Right hindlimb (tissue), 1 donor: ENCODE measurements at places on chromosomes 16 and 17.

- no peak for DNase-seq
Measured at GRCh38 chr17:43011728-43012472, 5.3 kb downstream of the IFI35 start.

GRCh38 chr16:87012954-87013938 is 303.9 kb downstream of the C16orf95 start:
- DNase-seq: peak; percentile 75

GRCh38 chr17:68061512-68062313 is 26.2 kb downstream of the KPNA2 start:
- DNase-seq: no peak

DNA sequence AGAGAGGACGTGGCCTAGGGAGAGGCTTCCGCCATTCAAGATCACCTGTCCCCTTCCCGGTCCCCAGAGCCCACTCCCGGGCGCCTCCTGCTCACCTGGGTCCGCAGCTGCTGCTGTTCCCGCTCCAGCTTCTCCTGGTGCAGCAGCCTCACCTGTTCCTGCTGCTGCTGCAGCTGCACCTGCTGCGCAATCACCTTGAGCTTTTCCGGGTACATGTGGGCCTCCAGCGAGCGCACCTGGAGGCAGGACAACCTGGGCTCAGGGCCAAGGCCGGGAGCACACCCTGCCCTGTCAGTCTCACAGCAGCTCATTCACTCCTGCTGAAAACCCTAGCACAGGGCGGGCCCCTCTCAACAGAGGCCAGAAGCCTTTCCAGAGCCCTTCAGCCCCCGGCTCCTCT is 12.5 kb downstream of the TFAP4 start:
- DNase-seq: no peak

- no peak for DNase-seq
Measured at GRCh38 chr17:46742565-46743270, 75.8 kb downstream of the WNT3 start.

- DNase-seq: peak; percentile 10
Measured at GRCh38 chr17:79005063-79005861, 4.3 kb downstream of the CANT1 start.

DNA sequence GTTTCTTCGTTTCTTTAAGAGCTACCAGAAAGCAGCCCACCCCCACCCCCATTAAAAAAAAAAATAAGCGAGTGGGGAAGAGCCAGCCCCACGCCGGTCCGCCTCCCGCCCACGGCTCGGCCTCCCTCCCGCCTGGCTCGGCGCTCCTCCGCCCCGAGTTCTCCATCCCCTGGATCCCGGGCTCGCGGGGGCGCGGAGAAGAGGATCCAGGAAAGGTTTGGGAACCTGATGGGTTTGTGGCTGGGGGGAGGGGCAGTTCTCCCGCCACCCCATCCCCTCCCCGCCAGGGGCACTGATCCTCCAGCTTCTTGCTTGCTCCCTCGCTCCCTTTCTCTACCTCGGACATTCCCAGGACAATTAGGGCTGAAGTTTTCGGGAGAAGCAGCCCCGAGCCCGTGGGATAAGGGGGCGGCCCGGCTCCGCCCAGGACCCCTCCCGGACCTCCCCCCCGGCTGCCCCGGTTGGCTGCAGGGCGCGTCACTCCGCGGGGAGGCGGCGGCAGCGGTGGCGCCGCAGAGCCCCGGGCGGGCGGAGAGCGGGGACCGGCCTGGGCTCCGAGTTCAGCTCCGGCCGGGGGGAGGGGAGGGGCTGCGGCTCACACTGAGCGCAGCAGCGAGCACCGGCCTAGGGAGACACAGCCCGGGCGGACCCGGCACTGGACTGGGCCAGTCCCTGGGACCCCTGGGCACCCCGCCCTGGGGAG is 1.0 kb upstream of the SALL1 start:
- DNase-seq: peak; percentile 56

- DNase-seq: no peak
Measured at GRCh38 chr17:9533441-9533840, 42.2 kb downstream of the STX8 start.

- no peak for DNase-seq
Measured at GRCh38 chr16:57526498-57526897, 9.9 kb downstream of the CCDC102A start.
